ENCODE measurements at places on chromosomes 5 and 9.

GRCh38 chr5:61597684-61598083, 265.6 kb downstream of the ZSWIM6 start:
- DNase-seq, result no peak

- DNase-seq, result no peak
These were observed 3.3 kb upstream of the TTC39B start for GRCh38 chr9:15310107-15310850.

DNA sequence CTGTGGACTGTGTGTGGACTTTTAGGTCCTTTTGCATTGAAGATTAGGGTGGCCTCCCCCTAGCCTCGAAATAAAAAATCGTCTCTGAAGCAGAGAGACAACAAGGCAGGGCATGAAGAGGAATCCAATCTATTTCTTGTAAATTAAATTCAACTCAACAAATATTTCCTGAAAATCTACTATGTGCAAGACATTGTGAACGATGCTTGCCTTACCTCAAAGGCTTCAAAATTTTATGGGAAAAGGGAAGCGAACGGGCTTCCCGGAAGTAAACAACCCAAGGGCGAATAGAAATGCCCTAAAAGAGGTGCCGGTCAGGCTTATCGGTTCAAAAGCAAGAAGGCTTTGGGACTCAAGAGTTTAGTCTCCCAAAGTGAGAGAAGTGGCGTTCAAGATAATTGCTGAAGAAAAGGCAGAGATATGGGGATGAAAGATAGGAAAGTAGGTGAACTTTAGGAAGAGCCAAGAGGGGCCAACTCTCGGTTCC, 525 bp downstream of the KIF24 start:
- no peak for DNase-seq

GRCh38 chr9:112198646-112199045, 23.5 kb upstream of the SUSD1 start:
- no peak for DNase-seq

- no peak for DNase-seq
These were observed 6.9 kb upstream of the PDCL start for GRCh38 chr9:122835313-122835731.

DNA sequence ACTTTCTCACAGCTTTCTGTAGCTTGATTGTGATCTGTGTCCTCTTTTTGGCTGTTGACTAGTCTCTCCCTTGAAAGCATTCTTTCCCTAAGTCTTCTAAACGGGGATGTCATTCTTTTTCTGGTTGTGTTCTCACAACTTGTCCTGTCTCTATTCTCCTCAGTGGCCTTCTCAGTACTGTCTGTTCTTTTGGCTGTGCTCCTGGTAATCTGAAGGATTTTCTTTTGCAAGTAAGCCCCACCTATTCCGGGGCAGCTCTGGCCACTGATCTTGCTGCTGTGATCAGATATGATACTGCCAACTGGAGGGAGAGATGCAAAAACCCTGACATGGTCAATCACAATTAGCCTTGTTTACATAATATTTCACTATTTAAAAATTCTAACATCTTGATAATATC, 172.2 kb downstream of the CDC42SE2 start:
- no peak for DNase-seq

GRCh38 chr9:87682618-87683017, 43.3 kb upstream of the CTSL start:
- DNase-seq, result no peak

- no peak for DNase-seq
These were observed 219.1 kb downstream of the NDUFS4 start for GRCh38 chr5:53779541-53779981.

- no peak for DNase-seq
These were observed at the start of gene SLC45A2 for GRCh38 chr5:33984671-33985124. Gene SLC45A2, minus strand, starts transcription at chr5:33984693. Its CDS starts 110 bp downstream, at chr5:33984583.

DNA sequence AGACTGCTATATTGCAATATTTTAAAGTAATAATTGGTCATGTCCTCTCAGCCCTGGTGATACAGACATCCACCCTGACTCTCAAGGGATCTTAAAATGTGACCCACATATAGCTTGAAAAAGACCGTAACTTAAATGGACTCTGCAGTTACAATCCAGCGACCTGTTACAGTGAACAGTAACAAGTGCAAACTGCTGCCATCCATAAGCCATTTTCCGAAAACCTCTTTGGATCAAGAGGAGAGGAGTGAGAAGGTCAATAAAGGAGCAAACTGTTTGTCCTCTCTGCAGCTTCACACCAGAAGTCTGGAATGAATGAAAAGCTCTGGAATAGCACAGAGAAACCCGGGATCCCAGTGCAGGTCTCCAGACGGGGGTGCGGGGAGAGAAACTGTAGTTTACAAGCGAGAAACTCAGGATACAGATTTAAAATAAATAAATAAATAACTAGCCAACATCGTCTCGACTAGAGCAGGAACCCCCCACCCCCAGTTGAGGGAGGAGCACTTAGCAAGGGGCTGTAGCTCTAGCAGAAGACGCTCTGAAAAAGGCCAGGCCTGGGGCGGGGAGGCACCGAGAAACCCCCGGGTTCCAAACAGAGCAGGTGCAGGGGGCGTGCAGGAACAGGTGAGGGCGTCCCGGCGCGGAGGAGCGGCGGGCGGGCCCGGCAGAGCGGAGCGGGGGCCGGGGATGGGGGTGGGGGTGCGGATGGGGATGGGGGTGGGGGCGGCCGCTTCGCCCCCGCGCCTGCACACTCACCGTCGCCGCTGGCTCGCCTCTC, 572 bp downstream of the ZDHHC21 start:
- DNase-seq, result no peak

DNA sequence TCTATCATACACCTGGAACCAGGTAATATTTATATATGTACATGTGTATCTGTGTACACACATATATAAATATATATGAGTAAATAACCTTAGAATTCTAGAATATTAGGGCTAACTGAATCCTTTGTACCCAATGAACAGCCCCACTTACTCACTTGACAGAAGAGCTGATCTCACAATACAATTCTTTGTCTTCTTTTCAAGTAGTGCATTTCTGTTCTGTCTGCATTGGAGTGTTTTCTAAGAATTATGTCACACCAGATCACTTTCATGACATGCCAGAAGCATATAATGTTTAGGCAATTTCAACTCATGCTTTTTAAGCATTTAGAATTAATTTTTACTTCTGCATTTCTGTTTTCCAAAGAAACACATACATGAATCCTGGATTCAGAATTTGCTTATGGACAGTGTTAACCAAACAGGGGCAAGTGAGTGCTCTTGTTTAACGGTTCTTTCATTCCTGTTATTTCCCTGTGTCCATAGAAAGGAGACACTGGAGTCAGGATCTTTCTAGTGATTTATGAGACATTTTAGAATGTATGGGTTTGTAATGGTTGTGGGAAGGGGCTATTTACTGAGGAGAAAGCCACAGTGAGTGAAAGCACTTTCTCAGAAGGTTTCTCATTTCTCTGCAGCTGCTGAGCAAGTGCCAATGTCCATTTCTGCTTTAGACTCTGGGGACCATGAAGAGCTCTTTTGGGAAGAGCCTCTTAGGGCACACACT, 123.2 kb downstream of the RMI1 start:
- DNase-seq, result no peak

- no peak for DNase-seq
These were observed 104.0 kb downstream of the COL23A1 start for GRCh38 chr5:178486239-178486641.

DNA sequence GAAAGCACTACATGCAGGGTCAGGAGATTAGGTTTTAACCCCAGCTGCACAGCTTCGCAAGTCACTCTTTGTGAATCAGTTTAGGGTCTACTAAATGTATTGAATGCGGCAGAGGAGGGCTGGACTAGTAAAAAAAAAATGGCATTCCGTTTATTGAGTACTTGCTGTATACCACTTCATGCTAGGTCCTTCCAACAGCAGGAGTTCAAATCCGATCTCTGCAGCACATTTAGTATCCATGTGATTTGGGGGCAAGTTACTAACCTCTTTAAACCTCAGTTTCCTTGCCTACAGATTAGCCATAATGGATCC, 204.4 kb downstream of the SNCAIP start:
- DNase-seq, result no peak

- no peak for DNase-seq
These were observed 22.3 kb downstream of the PDE8B start for GRCh38 chr5:77232574-77233358.
